ENCODE measurements at places on chromosomes 6 and 20. TPM values are rescaled to one million over a fixed set of nuclear protein-coding genes. Genes with fewer than 3 reads are reported as not detected.

DNA sequence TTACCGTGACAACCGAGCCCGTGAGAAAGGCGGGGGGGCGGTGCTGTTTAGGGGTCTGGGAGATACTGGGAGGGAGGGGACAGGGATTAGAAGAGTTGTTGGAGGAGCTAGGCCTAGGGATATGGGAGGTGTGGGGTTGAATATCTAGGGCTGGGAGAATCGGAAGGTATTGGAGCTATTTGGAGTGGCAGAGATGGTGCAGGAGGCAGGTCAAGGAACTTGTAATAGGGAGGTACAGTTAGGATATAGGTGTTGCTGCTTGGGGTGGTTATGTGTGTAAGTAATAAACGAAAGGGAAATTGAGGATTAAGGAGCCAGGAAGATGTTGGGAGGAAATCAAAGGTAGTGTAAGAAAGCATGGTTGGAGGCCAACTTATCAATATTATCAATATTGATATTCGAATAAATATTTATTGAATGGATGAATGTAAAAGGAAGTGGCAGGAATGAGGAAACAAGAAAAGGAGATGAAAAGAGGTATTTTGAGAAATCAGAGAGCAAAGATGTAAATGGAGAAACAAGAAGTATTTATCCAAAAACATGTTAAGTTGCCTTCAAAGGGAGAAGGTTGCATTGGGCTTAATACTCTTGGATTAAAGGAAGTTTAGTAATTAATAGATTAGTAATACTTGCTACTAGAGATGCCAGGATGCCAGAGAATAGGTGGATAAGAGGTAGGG is 602 bp downstream of the PPP1R11 start:
- no peak for ATAC-seq

- no peak for ATAC-seq
Observed at GRCh38 chr6:37085198-37085597, 79.7 kb downstream of the FGD2 start.

- peak; percentile 28 for ATAC-seq
Observed at GRCh38 chr6:36290668-36291620, 21.1 kb downstream of the PNPLA1 start.

DNA sequence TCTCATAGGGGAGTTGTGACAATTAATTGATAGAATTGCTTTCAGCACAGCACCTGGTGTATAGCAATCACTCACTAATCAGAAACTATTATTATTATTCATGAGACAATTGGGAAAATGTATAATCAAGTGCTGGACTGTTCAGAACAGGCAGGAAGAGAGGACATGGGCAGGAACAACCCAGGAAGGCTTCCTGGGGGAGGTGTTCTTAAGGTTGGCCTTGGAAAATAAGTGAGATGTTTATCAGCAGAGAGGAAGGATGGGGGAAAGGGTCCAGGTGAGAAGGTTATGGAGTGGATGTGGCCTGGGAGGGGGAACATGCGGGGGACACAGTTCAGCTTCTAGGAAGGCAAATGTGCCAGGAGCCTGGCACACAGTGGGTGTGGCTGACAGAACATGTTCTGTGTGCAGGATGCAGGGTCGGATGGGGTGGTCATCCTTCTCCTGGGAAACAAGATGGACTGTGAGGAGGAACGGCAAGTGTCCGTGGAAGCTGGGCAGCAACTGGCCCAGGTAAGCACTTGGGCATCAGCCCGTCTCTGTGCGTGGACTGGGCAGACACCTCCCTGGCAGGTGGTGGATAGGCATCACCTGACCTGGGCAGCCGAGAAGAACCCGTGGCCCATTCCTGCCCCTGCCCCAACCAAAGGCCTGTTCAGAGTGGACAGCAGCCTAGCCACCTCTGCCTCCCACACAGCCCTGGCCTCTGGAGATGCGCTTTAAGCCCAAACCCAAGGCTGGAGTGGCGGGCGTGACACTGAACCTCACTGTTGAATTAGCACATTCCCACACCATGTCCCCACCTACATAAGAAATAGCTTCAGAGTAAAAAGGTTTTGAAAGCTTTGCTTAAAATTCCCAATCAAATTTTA is 30.9 kb downstream of the RAB44 start:
- no peak for ATAC-seq

DNA sequence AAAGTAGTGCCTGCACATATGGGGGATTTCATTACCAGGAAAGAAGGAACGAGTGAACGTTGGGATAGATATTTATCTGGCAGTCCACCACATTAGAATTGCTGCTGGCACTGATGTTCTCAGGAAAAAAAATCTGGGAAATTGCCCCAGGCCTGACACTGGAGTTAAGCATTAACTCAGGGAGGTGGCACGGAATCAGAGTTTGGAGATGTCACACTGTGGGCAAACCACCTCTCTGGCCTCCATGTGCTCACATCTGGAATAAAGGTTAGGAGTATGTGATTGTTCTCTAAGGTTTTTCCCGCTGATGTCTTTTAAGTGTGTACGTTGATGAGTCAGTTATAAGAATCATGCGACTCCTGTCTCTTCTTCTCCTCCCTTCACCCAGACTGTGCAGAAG is 7.9 kb downstream of the TGM3 start:
- no peak for ATAC-seq

DNA sequence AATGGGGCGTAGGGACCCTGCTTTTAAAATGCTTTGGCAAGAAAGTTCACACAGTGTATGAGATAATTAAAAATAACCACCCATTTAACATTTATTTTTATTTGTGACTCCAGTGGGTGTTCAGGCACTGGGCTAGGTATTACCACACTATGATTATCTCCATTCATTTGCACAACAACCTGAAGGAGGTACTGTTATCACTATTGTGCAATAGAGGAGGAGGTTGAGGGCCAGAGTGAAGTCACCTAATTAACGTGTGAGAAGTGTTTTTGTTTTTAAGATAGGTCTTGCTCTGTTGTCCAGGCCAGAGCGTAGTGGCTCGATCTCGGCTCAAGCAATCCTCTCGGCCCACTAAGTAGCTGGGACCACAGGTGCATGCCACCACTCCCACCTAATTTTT is 29.2 kb downstream of the MAK start:
- ATAC-seq, result no peak

- no peak for ATAC-seq
Observed at GRCh38 chr6:27879837-27880236, 32.4 kb downstream of the OR2B2 start.

Gene KCNK16
- not detected for total RNA-seq

Gene PRL
- total RNA-seq, result not detected
